ENCODE measurements at places on chromosomes 7 and 10.
A peak's percentile ranks its signal among the peaks of the same experiment; 100 is the strongest.

- H3K4me3 ChIP-seq: no peak overlapping the region
- no peaks in the 10 kb centered on the region for H3K27me3 ChIP-seq
- DNase-seq: no peak
- no peaks in the 10 kb centered on the region for H3K4me1 ChIP-seq
These were observed 20.1 kb downstream of the UPP1 start for GRCh38 chr7:48108959-48109847.

GRCh38 chr10:130029209-130029608 lies 65.1 kb upstream of the EBF3 start:
- peaks cover 1% of the 10 kb centered on the region for H3K27me3 ChIP-seq
- no peak overlapping the region for H3K27ac ChIP-seq
- no peaks in the 10 kb centered on the region for H3K4me1 ChIP-seq

DNA sequence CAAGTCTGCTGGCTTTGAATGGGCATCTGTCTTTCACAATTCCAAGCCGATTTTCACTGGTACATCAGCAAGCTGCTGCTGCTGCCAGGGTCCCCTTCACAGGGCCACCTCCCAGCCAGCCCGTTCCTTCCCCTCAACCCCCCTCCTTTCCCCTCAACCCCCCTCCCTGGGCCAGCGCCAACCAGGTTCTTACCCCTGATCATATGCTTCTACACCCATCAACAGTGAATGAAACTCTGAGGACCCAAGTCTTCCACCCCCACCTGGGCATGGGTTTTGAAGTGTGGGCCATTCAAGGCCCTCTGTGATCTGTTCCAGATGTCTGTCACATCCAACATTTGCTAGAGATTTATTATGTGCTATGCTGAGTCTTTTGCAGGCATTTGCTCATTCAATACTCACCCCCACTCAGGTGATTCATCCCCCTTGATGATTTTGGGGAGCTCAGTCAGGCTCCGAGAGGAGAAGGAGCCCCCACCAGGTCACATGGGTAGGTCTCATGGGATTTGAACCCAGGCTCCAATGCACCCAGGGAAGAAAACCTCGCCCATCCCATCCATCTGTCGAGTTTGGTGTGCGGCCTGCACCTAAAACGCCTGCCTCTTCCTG lies 52.7 kb upstream of the FOXK1 start:
- H3K27me3 ChIP-seq: no peaks in the 10 kb centered on the region
- no peak overlapping the region for H3K4me3 ChIP-seq
- no peak overlapping the region for H3K27ac ChIP-seq
- H3K4me1 ChIP-seq: peaks cover 33% of the 10 kb centered on the region
- no peaks in the 10 kb centered on the region for H3K36me3 ChIP-seq

GRCh38 chr10:67836972-67837371 lies 1.0 kb downstream of the DNAJC12 start:
- no peaks in the 10 kb centered on the region for H3K27me3 ChIP-seq
- no peak for DNase-seq
- H3K4me3 ChIP-seq: no peak overlapping the region

- H3K4me3 ChIP-seq: no peak overlapping the region
- DNase-seq: no peak
- no peaks in the 10 kb centered on the region for H3K36me3 ChIP-seq
- H3K4me1 ChIP-seq: peaks cover 6% of the 10 kb centered on the region
- no peaks in the 10 kb centered on the region for H3K27me3 ChIP-seq
These were observed 101.9 kb upstream of the PIP4K2A start for GRCh38 chr10:22816298-22816653.

DNA sequence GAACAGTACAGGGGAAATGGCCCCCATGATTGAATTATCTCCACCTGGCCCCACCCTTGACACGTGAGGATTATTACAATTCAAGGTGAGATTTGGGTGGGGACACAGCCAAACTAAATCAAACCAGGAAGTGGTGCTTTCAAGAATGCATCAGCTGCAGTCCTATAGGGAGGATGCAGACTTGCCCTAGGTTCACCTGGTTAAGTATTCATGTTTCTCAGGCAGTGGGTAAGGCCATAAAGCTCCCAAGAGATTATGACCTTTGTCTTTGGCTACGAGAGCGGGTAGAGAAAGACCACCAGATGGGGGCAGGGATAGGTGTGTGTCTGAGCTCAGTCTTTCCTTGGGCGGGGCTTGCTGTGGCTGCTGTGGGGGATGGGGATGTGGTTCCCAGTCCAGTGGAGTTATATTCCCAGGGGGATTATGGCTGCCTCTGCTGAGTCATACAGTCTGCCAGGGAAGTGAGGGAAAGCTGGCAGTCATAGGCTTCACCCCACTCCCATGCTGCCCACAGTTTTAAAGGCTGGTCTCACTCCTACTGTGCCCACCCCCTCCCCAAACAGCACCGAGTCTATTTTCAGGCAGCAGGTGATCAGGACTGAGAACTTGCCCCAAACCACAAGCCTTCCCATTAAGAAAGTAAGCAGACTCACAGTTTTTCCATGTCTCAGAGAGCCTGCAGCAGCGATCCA lies 8.4 kb upstream of the R3HCC1L start:
- no peak for DNase-seq
- H3K27me3 ChIP-seq: peaks cover 46% of the 10 kb centered on the region
- H3K36me3 ChIP-seq: no peaks in the 10 kb centered on the region
- no peak overlapping the region for H3K27ac ChIP-seq

GRCh38 chr10:62811159-62811875 lies 4.8 kb downstream of the EGR2 start:
- no peak for DNase-seq
- peaks cover 22% of the 10 kb centered on the region for H3K4me1 ChIP-seq
- no peak overlapping the region for H3K4me3 ChIP-seq
- H3K27me3 ChIP-seq: no peaks in the 10 kb centered on the region
- no peaks in the 10 kb centered on the region for H3K36me3 ChIP-seq

- no peak for DNase-seq
- H3K4me3 ChIP-seq: no peak overlapping the region
- no peaks in the 10 kb centered on the region for H3K36me3 ChIP-seq
These were observed 71.3 kb downstream of the CREB3L2 start for GRCh38 chr7:137930581-137930980.

- H3K4me3 ChIP-seq: no peak overlapping the region
- DNase-seq: no peak
- no peak overlapping the region for H3K27ac ChIP-seq
- peaks cover 28% of the 10 kb centered on the region for H3K36me3 ChIP-seq
- H3K27me3 ChIP-seq: no peaks in the 10 kb centered on the region
- H3K4me1 ChIP-seq: no peaks in the 10 kb centered on the region
These were observed 12.6 kb downstream of the AP3M1 start for GRCh38 chr10:74137992-74138391.

- no peak overlapping the region for H3K4me3 ChIP-seq
- H3K27me3 ChIP-seq: no peaks in the 10 kb centered on the region
- H3K27ac ChIP-seq: no peak overlapping the region
- DNase-seq: no peak
- H3K36me3 ChIP-seq: no peaks in the 10 kb centered on the region
- peaks cover 9% of the 10 kb centered on the region for H3K4me1 ChIP-seq
These were observed 12.6 kb downstream of the KLLN start for GRCh38 chr10:87850742-87851205.

DNA sequence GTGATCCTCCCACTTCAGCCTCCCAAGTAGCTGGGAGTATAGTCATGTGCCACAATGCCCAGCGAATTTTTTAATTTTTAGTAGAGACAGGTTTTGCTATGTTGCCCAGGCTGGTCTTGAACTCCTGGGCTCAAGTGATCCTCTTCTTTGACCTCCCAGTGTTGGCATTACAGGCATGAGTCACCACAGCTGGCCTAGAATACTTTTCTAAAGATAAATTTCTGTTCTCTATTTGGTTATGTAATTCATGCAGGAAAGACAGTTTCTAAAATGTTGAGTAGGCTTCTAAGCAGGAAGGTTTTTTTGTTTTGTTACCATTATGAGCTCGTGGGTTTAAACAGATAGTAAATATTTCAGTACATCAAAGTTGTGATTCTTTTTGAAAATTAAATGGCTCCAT lies 5.0 kb downstream of the RBAK start:
- no peaks in the 10 kb centered on the region for H3K27me3 ChIP-seq
- H3K4me1 ChIP-seq: peaks cover 11% of the 10 kb centered on the region
- H3K4me3 ChIP-seq: no peak overlapping the region
- DNase-seq: no peak
- no peak overlapping the region for H3K27ac ChIP-seq
- H3K36me3 ChIP-seq: peaks cover 9% of the 10 kb centered on the region

- no peak overlapping the region for H3K27ac ChIP-seq
- DNase-seq: no peak
- H3K27me3 ChIP-seq: no peaks in the 10 kb centered on the region
- no peak overlapping the region for H3K4me3 ChIP-seq
These were observed 11.7 kb upstream of the TMEM106B start for GRCh38 chr7:12199363-12199762.

DNA sequence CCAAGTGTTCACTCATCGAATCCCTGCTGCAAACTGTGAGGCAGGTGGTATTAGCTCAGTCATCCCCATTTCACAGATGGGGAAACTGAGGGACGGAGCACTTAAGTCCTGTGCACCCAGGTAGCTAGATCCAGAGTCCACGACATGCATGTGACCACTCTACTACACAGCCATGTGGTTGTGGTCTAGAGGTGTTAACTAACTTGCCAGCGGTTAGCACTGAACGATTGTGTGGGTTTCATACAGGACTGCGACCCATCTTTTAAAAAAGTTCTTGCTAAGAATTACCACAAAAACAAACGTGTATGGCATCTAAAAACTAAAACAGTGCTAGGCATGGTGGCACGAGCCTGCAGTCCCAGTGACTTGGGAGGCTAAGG lies 16.1 kb upstream of the ABCC2 start:
- H3K27ac ChIP-seq: no peak overlapping the region
- H3K27me3 ChIP-seq: no peaks in the 10 kb centered on the region
- no peaks in the 10 kb centered on the region for H3K4me1 ChIP-seq
- H3K36me3 ChIP-seq: peaks cover 7% of the 10 kb centered on the region
- no peak overlapping the region for H3K4me3 ChIP-seq

- H3K4me1 ChIP-seq: no peaks in the 10 kb centered on the region
- H3K27me3 ChIP-seq: no peaks in the 10 kb centered on the region
- H3K36me3 ChIP-seq: no peaks in the 10 kb centered on the region
- no peak overlapping the region for H3K4me3 ChIP-seq
These were observed 805.6 kb downstream of the NRG3 start for GRCh38 chr10:82680608-82681007.

DNA sequence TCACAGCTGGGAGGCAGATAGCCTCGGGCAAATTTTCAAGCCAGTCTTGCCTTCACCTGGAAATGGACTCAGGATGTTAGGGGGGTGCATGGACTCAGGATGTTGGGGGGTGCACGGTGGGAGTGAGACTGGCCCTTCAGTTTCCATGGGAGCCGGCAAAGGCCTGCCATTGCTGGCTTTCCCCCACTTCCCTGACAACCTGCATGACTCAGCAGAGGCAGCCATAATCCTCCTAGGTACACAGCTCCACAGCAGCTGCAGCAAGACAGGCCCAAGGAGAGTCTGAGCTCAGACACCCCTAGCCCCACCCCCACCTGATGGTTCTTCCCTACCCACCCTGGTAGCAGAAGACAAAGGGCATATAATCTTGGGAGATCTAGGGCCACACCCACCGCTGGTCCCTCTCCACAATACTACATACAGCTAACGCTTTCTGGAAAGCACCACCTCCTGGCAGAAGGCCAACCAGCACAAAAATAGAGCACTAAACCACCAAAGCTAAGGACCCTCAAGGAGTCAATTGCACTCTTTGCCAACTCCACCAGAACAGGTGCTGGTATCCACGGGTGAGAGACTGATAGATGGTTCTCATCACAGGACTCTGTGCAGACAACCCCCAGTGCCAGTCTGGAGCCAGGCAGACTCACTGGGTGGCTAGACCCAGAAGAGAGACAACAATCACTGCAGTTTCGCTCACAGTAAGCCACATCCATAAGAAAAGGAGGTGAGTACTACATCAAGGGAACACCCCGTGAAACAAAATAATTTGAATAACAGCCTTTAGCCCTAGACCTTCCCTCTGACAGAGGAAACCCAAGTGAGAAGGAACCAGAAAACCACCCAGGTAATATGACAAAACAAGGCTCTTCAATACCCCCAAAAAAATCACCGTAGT lies 18.3 kb downstream of the C7orf25 start:
- H3K4me3 ChIP-seq: no peak overlapping the region
- no peak overlapping the region for H3K27ac ChIP-seq
- H3K36me3 ChIP-seq: no peaks in the 10 kb centered on the region
- no peaks in the 10 kb centered on the region for H3K27me3 ChIP-seq
- no peak for DNase-seq
- H3K4me1 ChIP-seq: peaks cover 7% of the 10 kb centered on the region

DNA sequence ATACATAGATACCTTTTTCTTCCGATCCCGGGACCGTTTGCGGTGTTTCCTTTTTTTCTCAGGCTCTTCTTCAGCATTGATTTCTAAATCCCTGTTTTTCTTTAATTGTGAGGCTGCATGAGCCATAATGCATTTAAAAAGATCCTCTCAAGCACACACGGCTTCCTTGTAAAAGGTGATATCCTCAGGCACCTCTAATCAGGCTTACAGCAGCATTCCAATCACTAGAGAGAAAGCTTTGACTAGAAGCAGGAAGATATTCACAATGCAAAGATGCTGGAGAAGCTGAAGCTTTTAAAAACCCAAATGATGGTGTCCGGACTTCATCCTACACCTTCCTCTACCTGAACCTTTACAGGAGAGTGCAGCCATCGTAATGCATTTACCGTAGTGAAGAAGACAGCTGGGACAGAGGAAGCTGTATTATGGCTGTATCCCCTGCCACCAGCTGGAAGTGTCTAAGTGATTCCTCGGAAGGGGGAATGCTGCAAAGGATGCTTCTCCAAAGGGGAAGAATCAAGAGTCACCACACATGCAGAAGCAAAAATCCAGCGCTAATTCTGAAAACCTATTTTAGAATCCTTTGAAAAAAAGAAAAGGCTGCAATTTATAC lies at the start of gene ANK3:
Gene ANK3 (minus strand): TSS at position 463 of the 613 bp plus-strand sequence. CDS start 337 bp downstream, at position 126.
- peaks cover 16% of the 10 kb centered on the region for H3K4me1 ChIP-seq
- no peak within 1 kb of the TSS for H3K4me3 ChIP-seq
- no peak for DNase-seq
- H3K36me3 ChIP-seq: no peaks in the 10 kb centered on the region
- no peak within 1 kb of the TSS for H3K27ac ChIP-seq

DNA sequence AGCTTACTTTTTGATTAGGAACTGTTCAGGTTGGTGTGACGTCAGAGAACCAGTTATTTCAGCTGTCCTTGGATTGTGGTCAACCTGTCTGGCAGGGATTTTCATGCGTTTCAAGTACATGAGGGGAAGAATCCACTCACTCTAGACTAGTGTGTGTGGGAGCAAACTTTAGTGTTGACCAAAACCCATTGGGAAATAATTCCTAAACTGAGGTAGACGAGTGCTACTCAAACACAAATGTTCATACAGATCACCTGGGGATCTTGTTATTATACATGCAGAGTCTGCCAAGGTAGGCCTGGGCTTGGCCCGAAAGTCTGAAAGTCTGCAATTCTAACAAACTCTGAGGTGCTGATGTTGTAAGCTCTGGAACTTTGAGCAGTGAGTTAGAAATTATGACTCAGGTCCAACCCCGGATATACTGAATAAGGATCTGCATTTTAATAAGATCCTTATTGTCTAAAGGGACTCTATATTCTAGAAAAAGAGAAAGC lies 111.1 kb upstream of the CREB5 start:
- H3K27ac ChIP-seq: peak overlapping the region; percentile 60
- H3K4me3 ChIP-seq: no peak overlapping the region
- no peaks in the 10 kb centered on the region for H3K27me3 ChIP-seq
- H3K36me3 ChIP-seq: no peaks in the 10 kb centered on the region
- no peak for DNase-seq
- no peaks in the 10 kb centered on the region for H3K4me1 ChIP-seq

- H3K27me3 ChIP-seq: no peaks in the 10 kb centered on the region
- no peak for DNase-seq
- no peak overlapping the region for H3K27ac ChIP-seq
- H3K36me3 ChIP-seq: no peaks in the 10 kb centered on the region
These were observed 22.2 kb downstream of the TYW1B start for GRCh38 chr7:72805526-72806494.

- DNase-seq: no peak
- H3K27ac ChIP-seq: no peak overlapping the region
- H3K4me1 ChIP-seq: no peaks in the 10 kb centered on the region
- peaks cover 35% of the 10 kb centered on the region for H3K36me3 ChIP-seq
- H3K4me3 ChIP-seq: no peak overlapping the region
- no peaks in the 10 kb centered on the region for H3K27me3 ChIP-seq
These were observed 97.6 kb downstream of the PTN start for GRCh38 chr7:137245890-137246289.
